ENCODE measurements at places on chromosomes 5 and 9.
A peak's percentile ranks its signal among the peaks of the same experiment; 100 is the strongest.

- DNase-seq, result no peak
Measured at GRCh38 chr9:33273972-33274328, 9.1 kb downstream of the CHMP5 start.

GRCh38 chr5:10513501-10514442 is 50.1 kb upstream of the ANKRD33B start:
- DNase-seq, result no peak

GRCh38 chr5:145825751-145826180 is 9.4 kb downstream of the PRELID2 start:
- no peak for DNase-seq

- DNase-seq, result no peak
Measured at GRCh38 chr9:71108937-71109336, 12.5 kb downstream of the TRPM3 start.

DNA sequence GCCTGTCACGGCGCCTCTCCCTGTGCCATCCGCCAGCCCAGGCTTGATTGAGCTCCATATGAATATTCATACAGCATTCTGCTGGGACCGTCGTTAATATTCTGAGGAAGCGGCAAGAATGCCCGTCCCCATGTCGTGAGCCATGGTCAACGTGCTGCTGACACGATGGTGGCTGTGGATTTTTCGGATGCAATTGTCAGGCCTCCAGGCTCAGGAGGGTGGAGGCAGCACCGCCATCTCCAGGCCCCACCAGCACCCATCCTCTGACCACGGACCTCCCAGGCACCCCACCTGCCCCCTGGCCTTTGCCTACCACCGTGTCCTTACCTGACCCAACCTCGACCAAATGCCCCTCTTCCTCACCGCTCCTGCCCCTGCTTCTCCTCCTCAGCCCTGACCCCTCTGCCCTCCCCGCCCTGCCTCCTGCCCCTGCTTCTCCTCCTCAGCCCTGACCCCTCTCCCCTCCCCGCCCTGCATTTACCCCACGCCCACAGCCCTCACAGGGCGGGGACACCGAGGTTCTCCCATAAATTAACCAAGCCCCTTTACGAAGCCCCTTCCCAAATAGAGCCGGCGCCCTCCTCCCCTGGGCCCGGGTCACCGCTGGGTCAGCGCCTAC is 9.9 kb downstream of the TMEM250 start:
- DNase-seq, result no peak

DNA sequence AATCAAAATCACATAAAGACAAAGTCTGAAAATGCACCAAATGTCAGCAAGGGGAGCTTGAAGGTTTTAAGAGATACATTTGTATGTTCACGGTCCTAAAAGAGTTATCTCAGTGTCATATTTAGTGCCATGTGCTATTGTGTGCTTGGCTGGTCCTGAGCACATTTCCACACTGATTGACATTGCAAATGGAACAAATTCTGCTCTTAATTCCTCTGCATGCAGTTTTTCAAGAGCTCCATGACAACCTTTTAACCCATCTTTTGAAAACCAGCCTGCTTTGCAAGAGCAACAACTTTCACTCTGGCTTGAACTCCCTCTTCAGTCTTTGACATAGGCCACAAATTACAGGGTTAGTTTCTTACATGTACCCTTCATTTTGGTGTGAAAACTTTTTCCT is 175.4 kb upstream of the ACTBL2 start:
- no peak for DNase-seq

GRCh38 chr5:178333821-178334481 is 101.3 kb upstream of the PHYKPL start:
- no peak for DNase-seq

- no peak for DNase-seq
Measured at GRCh38 chr5:36238502-36239295, 3.0 kb downstream of the NADK2 start.

DNA sequence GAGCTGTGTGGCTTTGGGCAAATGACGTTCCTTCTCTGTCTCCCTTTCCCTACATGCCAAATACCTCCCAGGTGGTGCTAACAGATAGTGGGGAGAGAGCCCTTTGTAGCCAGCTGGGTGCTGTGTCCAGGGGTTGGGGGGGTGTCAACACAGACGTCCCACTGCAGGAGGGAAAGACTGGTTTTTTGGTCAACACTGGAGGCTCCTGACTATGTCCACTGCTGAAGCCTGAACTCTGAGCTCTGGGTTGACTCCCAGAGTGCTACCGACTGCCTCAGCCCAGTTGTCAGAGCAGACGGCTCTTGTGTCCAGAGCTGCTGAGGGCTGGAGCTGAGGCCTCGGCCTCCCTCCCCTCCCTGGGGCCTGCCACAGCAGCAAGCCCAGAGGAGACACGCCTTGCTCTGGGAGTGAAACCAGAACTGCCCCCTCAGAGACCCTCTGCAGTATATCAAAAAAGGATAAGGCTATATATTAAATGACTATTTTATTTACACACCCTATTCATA is 14.8 kb upstream of the SLC25A51 start:
- DNase-seq, result no peak

GRCh38 chr9:129776938-129777768 is 24.3 kb upstream of the PTGES start:
- peak; percentile 23 for DNase-seq

DNA sequence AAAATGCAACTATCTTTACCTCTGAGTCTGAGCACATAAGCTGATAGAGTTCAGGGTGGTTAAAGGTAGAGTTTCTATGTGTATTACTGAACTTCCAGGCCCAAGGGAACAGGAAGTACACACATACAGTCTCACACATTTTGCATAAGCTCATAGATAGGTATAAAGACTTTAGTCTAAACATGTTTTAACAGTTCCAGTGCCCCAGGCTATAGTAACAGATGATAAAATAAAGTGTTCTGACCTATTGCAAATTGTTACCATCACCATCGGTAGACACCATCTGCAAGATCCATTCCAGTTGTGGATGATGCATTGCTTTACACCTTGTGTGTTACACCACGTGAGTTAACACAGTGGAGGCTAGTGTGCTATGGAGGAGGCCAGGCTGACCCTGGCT is 95.8 kb downstream of the TMEM174 start:
- no peak for DNase-seq

DNA sequence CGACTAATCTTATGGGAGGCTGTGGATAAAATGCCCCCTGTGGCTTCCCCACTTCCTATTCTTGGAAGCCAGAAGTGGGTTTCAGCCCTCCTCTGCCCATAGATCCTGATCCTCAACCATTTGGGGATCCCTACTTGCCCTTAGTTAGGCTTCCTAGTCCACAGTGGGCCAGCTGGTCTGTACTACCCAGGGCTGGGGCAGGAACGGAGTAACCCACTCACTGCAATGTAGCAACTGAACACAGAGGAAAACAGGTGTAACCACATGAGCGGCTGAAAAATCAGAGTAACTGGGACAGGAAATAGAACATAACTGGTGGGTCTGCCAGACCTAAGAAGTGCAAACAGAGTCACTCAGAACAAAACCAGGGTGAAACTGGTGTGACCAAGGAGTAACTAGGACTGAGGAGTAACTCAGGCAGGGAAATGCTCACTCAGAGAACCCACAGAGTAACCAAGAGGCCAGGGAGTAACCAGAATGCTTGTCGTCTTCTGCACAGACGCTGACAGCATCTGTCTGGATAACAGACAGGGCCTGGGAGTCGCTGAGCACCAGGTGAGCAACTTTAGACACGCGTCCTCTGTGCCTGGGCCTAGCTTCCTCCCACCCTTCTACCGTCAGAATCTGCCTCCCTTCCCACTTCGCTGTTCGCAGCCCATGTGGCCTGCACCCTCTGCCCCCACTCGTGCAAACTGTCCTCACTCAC is 1.0 kb downstream of the AQP3 start:
- DNase-seq, result peak; percentile 51

- DNase-seq, result no peak
Measured at GRCh38 chr9:72871685-72872084, 81.2 kb downstream of the ALDH1A1 start.

DNA sequence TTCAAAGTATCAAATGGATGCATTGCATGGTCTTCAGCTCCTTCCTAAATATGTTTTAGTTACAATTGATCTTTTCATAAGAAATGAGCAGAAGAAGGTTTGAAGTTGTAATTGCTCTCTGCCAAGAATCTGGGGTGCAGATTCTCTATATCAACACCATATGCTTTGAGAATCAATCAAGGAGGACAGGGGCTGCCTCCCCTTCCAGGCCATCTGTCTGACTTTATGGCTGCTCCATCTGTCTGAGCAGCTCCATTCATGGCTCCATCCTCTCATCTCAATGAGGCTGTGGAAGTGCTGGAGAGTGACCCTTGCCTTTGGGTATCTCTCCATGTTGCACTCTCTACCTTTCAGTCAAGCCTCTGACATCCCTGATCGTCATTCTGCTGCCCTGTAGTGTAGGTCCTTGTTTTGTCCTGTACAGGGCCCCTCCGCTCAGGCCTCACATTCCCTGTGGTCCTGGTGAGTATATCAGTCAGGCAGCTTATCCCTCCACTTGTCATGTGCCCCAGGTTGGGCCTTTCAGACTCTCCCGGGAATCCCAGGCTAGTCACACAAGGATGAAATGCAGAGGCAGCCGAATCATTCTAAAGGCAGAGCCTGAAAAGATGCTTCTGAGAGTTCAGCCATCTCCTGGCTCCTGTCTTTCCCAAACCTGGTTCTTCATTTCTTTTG is 14.0 kb upstream of the SV2C start:
- no peak for DNase-seq

GRCh38 chr9:127664324-127664677 is 42.5 kb upstream of the CFAP157 start:
- DNase-seq, result no peak

- no peak for DNase-seq
Measured at GRCh38 chr5:36239370-36240293, 2.1 kb downstream of the NADK2 start.

DNA sequence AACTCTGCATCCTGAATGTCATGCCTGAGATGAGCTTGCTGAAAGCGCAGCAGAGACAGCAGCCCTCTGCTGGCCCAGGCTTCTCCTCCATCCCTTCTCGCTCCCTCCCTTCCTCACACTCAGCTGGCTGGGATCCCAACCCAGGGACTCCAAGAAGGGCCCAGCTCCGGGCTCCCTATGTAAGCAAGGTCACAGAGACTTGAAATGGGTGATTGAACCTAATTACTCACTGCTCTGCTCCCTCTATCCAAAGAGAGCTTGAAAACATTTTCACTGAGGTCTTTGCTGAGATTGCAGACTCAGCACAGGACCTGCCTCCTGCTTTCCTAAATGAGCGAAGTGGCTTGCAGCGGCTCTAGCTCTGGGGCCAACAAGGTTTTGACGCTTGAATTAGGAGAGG is 42.8 kb downstream of the RAPGEF1 start:
- DNase-seq, result no peak

GRCh38 chr5:82244854-82245635 is 33.1 kb downstream of the RPS23 start:
- no peak for DNase-seq

DNA sequence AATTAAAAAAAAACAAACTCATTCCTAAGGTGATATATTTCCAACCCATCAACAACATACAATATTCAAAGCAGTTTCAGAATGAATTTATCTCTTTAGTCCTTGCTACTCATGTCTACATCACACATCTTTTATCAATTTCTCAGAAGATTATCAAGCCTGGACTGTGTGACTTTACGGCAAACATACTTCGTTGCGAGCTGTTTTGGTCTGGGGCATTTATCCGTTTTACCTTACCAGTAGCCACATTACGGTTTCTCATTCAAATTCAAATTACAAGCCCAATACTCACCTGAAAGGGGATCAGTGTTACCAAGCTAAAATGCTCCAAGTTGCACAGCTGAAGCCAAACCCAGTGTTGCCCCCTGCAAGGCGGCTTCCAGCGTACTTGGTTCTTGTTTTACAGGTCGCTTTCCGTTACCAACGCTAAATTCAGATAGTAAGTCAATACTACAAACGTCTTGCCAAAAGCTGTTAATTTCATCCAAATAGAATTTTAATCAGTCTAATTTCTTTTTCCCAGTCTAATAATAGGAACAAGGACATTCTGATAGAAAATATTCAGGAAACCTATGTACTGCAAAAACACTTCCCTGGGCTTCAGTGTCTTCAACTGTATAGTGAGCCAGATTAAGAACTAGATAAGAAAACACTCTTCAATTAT is 1.8 kb downstream of the HNRNPH1 start:
- no peak for DNase-seq

DNA sequence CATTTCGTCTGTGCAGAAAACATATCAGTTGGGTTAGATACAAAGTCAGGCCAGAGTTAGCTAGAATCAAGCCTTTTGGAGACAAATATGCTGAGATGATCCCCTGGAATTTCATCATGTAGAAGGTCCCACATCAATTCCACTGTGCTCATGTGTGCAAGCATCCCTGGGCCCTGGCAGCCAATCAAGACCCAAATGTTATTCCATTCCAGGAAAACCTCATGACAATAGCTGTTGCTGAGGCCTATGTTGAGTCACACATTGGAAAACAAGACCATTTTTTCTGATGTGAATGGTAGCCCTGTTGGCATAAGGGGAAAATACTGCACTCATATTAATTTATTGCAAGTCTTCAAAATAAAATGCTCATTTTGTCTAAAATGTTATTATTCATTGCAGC is 11.5 kb downstream of the SPOCK1 start:
- no peak for DNase-seq

DNA sequence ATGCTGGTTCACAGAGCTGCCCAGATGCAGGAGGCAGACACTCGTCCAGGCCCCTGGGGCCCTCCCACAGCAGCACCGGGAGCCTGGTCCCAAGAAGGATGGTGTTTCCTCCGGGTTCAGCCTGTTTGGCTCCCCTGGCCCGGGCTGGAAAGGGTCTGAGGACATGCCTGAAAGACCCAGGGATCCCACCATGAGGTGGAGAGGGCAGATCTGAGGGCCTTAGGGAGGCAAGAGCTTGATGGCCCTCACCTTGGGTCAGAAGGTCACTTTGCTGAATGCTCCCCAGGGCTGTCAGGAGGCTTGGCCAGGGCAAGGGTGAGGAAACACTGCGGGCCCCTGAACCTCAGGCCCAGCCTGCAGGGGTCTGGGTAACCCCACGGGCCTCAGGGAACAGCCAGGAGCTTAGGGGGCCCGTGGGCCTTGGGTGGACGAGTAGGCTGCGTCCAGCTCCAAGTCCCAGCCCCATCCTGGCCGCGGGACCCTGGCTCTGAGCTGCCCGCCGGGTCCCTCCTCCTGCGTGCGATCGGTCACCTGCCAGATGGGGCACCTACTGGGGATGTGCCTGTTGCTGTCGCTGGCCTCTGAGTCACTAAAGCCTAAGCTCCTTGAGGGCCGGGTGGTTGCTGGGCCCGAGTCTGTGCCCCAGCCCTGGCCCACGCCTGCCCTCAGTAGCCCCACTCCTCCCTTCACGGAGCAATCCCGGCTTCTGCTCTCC is 106.2 kb downstream of the ZNF354C start:
- DNase-seq, result no peak

DNA sequence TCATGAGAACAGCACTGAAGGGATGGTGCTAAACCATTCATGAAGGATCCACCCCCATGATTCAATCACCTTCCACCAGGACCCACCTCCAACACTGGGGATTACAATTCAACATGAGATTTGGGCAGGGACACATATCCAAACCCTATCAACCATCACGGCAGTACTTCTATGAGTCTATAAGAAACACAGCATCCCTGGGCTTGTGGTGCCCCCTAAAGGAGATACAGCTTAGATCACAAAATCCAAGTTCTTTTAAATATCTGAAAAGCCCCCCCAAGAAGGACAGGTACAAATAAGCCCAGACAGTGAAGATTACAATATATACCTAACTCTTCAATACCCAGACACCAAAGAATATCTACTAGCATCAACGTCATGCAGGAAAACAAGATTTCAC is 233.7 kb upstream of the ADRA1B start:
- DNase-seq, result no peak

Data from T-helper 22 cell (primary cell).